ENCODE measurements at places on chromosomes 16 and 17.
A peak's percentile ranks its signal among the peaks of the same experiment; 100 is the strongest.

DNA sequence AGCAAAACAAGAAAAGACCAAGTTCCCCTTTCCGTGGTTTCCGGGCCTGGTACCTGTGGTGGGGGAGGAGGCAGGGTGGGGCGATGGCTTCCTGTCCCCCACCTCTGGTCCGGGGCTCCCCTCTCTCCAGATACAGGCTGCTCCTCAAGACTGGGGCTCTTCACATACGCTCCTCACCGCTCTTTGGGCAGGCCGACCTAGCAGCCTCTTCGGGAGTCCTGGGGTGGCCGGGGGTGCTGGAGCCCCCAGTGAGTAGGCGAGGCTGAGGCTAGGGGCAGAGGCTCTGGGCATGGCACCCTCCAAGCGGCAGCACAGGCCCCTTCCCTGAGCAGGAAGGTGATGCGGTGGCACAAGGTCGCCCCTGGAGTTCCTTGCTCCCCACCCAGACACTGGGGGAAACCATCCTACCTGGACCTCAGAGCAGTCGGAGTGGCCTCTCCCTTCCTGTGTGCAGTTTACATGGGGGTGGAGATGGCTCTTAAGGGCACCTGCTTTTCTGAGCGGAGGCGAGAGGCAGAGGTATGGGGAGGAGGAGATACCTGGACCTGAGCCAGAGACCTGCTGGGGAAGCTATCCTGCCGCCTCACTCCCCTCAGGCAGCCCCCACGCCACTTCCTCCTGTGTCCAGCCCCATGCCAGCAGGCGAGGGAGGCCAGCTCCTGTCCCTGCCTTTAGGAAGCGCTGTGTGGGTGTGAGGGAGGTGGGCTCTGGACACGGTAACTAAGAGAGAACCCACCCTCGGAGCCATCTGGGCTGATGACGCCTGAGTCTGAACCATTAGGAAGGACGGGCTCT, 891 bp downstream of the CORO1A start:
- no peak for DNase-seq

DNA sequence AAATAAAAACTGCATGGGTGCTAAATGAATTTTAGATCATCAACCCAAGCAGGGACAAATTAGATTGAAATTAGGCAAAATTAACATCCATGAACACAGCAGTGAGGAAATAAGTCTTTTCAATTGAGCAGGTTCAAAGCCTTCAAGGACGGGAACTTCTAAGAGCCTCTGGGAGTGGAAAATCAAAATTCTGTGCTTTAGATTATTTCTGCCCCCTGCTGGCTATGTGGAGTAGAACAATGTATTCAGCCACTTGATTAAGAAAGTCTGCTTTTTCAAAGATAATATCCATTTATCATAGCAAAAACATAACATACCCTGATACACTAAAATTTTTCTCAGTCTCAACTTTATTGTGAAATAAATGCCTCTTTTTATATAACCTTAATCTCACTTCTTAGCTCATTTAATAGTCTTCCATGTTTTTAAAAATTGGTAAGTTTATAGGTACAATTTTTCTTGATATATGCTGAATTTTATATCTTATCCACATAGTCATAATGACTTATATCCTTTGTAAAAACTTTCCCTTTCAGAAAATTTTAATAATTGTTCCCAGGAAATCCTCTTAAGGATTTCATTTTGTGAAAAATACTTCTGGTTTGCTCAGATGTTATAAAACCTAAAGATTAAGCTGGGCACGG, 28.1 kb upstream of the NOL11 start:
- peak; percentile 74 for DNase-seq

GRCh38 chr17:41919165-41919817, 540 bp upstream of the ACLY start:
- DNase-seq: no peak

DNA sequence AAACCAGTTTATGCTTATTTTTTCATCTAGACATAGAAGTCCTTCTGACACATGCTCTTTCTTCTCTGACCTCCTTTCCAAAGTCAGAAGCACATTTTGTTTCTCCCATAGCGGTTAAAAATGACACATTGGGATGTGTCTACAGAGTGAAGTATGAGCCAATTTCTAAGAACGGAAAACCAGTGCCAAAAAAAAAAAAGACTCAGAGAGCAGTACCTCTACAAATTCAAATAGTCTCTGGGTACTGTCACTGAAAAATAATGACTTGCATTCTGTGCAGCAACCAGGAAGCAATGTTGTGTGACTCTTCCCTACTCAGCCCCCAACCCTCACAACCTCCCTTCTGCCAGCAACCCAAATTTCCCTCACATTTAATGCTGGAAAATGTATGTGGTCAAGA, 145.5 kb upstream of the PMFBP1 start:
- no peak for DNase-seq

DNA sequence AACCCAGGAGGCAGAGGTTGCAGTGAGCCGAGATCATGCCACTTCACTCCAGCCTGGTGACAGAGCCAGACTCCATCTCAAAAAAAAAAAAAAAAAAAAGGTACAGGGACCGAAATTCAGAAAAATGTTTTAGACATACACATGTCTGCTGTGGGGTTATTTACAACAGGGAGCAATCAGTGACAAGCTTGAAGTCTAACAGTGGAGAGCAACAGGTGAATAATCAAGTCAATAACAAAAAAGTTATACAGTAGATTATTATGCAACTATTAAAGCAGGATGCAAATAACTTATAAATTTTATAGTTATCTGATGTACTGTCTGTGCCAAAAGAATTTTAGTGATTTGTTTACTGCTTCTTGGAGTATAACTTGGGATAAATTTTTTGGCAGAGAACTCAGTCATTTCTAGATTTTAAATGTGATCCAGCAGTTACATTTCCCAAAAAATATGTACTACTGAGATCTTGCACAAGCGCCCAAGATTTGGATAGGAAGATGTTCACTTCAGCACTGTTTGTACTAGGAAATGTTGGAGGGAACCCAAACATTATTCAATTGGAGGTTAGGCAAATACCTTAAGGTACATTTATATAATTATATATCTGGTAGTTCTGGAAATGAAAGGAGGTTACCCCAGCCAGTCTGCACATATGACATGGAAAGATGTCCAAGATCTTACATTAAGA, 34.1 kb downstream of the EEF2K start:
- DNase-seq: no peak

GRCh38 chr16:74183601-74184360, 112.8 kb upstream of the PSMD7 start:
- DNase-seq: no peak

- no peak for DNase-seq
These were observed 70.3 kb upstream of the MMP2 start for GRCh38 chr16:55408661-55409060.

DNA sequence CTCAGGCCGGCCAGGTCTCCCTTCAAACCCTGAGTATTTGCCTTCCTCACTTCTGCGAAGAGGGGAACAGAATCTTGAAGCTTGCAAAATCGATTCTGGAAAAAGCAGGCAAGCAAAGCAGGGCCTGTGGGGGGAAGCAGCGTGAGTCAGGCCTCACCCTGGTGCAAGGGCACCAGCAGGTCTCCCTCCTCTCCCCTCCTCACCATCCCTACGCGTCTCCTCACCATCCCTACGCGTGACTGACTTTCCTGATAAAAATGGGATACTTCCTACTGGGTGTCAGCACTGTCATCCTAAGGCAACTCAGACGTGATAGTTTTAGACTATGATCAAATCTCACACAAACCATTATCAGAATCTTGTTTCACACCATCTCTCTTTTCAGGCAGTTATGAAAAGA, 12.1 kb downstream of the CMTM3 start:
- no peak for DNase-seq

- DNase-seq: no peak
These were observed 251.2 kb downstream of the PARN start for GRCh38 chr16:14378689-14379467.

DNA sequence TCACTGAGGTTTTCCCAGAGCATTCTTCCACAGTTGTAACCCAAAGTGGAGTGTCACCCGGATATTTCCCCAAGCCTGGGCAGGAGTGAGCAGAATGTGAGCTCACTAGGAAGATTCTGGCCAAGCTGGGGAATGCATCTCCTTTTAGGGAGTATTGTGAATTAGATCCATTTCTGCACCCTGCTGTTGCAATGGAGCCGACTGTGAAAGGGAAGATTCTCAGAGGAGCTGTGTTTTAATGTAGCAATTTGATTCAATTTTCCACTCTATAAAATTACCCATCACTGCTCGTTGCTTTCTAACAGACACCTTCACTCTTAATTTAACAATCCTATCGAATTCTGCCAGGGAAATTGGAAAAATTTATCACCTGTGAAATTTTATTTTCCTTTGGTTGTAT, 70.8 kb downstream of the SNX11 start:
- no peak for DNase-seq

- no peak for DNase-seq
These were observed 125.1 kb downstream of the NPIPB5 start for GRCh38 chr16:22635801-22636200.

DNA sequence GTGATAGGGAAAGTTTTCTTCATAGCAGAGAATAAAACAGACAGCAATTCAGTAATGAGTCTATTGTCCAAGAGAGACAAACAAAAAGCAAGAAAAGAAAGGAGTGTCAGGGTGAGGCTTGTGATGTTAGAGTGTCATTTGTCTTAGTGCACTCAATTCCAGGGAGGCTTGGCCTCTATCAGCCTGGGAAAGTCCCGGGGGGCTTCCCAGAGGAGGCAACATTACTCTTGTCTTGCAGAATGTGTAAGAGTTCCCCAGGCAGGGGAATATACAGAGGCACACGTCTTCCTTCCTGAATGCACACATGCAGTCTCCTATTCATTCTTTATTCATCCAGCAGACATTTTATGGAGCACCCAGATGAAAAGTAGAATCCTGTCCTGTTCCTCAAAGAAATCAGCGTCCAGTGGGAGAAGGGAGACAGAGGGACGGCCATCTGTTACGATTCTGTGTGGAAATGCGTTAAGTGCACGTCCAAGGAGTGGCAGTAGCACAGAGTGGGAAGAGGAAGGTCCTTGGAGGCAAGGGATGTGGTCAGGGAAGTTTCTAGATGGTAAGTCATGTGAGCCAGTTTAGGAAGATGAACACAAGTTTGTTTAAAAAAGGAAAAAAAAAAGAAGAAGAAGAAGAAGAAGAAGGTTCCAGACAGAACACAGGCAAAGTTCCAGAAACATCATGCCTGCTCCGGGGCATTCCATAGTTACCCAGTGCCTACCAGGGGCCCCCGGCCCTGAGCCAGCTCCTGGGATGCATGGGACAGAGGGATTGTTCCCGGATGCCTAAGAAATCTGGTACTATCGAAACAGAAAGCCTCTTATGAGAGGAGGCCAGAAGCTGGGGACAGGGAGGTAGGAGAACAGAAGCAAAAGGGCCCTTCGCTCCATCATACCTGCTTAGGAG, 21.1 kb downstream of the CACNG4 start:
- no peak for DNase-seq

DNA sequence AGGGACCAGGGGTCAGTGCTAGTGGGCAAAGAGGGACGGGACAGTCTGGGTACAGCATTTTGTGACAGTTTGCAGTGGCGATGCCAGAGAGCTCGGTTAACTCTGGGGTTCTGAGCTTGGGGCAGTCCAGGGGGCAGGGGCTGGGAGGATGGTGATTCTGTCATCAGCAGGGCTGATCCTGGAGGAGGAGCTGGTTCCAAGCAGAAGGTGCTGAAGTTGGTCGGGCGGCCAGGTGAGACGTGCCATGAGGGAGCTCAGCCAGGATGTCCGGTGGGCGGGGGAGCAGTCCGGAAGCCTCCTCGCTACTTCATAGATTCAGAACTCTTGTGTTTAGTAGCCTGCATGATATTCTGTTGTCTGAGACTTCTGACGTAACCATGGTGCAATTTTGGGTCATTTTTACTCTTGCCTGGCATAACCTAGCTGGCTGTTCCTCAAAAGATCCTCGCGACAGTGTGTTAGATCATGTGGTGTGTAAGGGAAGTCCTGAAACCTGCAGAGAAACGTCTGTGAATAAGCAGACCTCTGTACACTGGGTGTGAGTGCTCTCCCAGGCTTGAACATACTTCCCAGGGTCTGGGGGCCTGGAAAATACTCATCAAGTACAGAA, 122.0 kb downstream of the CLEC16A start:
- DNase-seq: no peak

GRCh38 chr17:64679710-64680216, 17.7 kb upstream of the SMURF2 start:
- DNase-seq: peak; percentile 15

DNA sequence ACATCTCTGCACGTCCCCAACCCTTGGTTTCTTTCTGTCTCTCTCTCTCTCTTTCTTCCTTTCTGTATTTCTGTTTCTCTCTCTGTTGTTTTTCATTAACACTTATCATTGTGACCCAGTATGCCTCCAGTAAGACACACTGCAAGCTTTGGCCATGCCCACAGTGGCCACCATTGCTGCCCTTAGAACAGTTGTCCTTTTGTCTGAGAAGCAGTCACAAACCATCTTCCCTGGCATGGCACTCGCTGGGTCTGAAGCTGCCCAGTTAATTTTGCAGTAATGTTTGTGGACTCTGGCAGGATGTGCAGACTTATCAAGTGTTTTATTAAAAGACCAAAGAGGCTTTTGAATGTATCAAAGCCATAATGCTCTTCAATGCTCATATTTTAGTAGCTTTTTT, 146.9 kb downstream of the MSI2 start:
- DNase-seq: no peak
